ENCODE measurements at places on chromosomes 11 and 22.

DNA sequence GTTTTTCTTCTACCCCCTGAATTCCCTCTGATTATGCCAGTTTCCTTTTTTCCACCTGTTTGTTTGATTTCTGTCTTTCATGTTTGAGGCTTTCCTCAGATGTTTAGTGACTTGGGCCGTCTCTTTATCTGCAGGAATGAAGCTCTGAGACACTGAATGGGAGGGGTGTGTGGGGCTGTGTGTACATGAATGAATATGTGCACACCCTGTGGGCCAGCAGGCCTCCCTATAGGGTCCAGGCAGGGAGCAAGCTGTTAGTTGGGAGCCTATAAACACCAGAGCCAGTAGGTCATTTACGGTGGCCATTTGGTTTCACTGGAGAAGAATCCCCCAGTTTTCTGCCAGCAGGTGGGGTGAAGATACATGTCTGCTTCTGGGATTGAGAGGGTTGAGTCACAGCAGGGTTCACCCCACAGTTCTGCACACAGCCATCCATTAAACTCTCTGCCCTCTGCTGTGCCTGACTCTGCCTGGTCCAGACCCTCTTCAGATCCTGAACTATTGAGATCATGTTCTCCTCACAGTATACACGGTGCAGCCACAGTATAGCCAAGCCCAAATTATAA lies 34.8 kb downstream of the BARX2 start:
- no peak overlapping the region for H3K4me3 ChIP-seq
- no peaks in the 10 kb centered on the region for H3K4me1 ChIP-seq
- H3K36me3 ChIP-seq = no peaks in the 10 kb centered on the region

- H3K36me3 ChIP-seq = peaks cover 13% of the 10 kb centered on the region
- H3K4me3 ChIP-seq = peak within 1 kb of the TSS; percentile 95
- H3K4me1 ChIP-seq = peaks cover 28% of the 10 kb centered on the region
- H3K27ac ChIP-seq = peak within 1 kb of the TSS; percentile 93
- no peak for DNase-seq
Observed at GRCh38 chr11:68460741-68461574, at the start of gene PPP6R3. Gene PPP6R3 (plus strand): TSS chr11:68460752. CDS start chr11:68537665, 76,913 bp downstream.

DNA sequence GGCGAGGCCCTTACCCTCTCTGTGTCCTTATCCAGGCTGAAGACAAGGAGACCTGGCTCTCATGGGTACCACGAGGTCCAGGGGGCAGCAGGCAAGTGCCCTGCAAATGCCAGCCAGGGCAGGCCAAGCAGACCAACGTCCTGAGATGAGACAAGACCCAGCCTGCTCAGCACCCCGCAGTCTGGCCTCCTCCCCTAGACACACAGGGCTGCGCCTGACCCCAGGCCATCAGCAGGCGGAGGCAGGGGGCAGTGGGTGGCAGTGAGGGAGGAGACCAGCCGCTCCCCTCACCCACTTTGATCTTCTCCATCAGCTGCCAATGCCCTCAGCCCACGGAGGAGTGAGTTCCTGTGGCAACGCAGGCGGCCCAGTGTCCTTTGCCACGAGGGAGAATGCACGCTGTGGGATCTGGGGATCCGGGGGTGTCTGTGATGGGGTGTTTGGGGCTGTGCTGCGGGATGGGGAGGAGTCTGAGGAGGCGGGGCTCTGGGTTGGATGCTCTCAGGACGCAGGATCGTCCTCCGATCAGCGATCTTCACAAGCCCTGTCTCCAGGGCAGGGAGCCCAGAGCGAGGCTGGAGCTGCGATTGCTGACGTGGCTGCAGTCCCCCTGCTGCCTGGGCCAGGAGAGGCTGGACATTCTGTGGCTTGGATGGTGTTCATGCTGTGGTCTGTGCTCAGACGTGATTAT lies 30.5 kb upstream of the PPARA start:
- no peaks in the 10 kb centered on the region for H3K4me1 ChIP-seq
- no peak for DNase-seq
- H3K36me3 ChIP-seq = no peaks in the 10 kb centered on the region
- H3K27ac ChIP-seq = no peak overlapping the region

DNA sequence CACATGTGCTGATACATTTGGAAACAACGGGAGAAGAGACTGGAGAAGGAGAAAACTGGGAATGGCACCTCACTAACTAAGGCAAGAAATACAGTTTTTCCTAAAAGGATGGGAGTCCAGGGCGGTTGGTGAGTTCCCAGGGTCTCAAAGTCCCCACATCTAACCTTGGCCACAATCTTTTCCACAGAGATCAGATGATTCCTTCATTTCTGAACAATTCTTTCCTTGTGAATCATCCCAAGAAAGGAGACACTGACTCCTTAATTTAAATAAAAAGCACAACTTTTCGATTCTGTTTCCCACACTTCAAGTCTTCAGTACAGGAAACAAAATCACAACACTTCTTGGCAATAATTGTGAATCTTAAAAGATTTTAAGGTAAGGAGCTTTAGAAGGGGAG lies 384.7 kb downstream of the DCDC1 start:
- peaks cover 2% of the 10 kb centered on the region for H3K4me1 ChIP-seq
- H3K27ac ChIP-seq = no peak overlapping the region
- DNase-seq = no peak
- H3K27me3 ChIP-seq = no peaks in the 10 kb centered on the region
- no peaks in the 10 kb centered on the region for H3K36me3 ChIP-seq

- no peaks in the 10 kb centered on the region for H3K36me3 ChIP-seq
- no peak overlapping the region for H3K4me3 ChIP-seq
- H3K4me1 ChIP-seq = peaks cover 5% of the 10 kb centered on the region
- no peak overlapping the region for H3K27ac ChIP-seq
Observed at GRCh38 chr22:22712666-22713365, 68.4 kb downstream of the GGTLC2 start.

DNA sequence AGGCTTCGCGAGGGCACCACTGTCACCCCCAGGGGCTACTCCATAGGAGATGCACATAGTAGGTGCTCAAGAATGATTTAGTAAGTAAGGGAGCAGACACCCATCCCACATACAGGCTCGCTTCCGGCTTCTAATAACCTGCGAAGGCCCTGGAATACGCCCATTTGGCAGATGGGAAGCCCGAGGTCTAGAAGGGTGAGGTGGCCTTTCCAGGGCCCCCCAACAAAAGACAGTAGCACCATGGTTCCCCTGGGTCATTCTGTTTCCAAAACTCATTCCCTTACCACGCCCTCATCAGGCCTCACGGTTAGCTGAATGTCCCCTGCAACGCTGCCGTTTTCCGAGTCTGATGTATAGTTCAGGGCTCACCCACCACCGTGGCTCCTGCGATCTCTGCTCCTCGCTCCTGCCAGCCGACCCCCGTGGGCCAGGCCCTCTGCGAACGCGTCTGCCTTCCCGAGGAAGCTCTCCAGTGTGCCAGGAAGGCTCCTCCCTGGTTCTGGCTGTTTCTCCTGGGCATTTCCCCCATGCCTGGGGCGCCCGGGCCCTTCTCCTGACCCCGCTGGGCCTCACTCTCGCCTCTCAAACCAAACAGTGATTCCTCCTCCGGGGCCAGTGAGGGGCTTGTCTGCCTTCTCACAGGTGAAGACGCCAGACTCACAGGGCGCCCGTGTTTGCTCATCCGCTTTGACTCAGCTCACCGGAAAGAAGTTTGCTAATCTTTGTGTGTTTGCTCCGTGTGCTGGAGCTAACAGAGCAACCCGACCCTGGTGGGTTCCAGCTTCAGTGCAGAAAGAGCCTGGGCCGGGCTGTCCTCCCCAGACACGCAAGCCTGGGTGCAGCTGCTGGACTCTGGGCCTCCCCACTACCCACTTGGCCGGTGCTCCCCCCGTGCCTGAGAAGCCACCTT lies 86.6 kb downstream of the RTL6 start:
- H3K36me3 ChIP-seq = no peaks in the 10 kb centered on the region
- DNase-seq = no peak
- H3K27me3 ChIP-seq = peaks cover 7% of the 10 kb centered on the region
- H3K4me1 ChIP-seq = no peaks in the 10 kb centered on the region

DNA sequence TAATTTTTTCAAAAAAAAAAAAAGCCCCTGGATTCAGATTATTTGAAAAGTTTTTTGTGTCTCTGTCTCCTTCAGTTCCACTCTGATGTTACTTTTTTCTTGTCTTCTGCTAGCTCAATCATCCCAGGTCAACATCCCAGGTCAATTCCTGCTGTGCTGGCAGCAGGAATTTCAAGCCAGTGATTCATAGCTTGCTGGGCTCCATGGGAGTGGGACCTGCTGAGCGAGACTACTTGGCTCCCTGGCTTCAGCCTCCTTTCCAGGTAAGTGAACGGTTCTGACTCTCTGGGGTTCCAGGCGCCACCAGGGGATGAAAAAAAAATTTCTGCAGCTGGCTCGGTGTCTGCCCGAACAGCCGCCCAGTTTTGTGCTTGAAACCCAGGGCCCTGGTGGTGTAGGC lies 31.4 kb downstream of the PLAAT5 start:
- no peak for DNase-seq
- H3K36me3 ChIP-seq = no peaks in the 10 kb centered on the region
- peaks cover 15% of the 10 kb centered on the region for H3K27me3 ChIP-seq
- no peak overlapping the region for H3K4me3 ChIP-seq
- H3K27ac ChIP-seq = no peak overlapping the region
- no peaks in the 10 kb centered on the region for H3K4me1 ChIP-seq

- no peak overlapping the region for H3K4me3 ChIP-seq
- peaks cover 1% of the 10 kb centered on the region for H3K36me3 ChIP-seq
- no peaks in the 10 kb centered on the region for H3K27me3 ChIP-seq
- no peak for DNase-seq
- H3K4me1 ChIP-seq = no peaks in the 10 kb centered on the region
Observed at GRCh38 chr11:69386594-69387408, 92.8 kb downstream of the MYEOV start.

DNA sequence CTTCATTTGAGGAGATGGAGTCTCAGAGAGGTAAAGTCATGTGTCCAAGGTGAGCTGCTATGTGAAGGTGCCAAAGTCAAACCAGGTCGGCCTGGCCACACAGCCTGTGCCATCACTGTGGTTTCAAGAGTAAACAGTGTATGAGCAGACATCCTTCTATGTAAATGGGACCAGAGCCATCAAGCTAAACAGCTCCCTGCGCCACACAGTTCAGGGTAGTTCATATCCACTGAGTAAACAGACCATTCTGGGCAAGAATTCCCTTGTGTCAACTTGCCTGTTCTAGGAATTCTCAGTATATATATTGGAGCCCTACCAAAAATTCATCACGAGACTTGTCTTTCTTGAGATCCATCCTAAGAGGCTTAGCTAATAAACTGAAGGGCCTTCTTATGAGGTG lies 77.5 kb downstream of the AMOTL1 start:
- no peak overlapping the region for H3K4me3 ChIP-seq
- no peaks in the 10 kb centered on the region for H3K36me3 ChIP-seq
- no peaks in the 10 kb centered on the region for H3K4me1 ChIP-seq
- H3K27me3 ChIP-seq = peaks cover 3% of the 10 kb centered on the region
- H3K27ac ChIP-seq = no peak overlapping the region

GRCh38 chr11:69356703-69357457 lies 62.9 kb downstream of the MYEOV start:
- H3K27ac ChIP-seq = no peak overlapping the region
- peaks cover 2% of the 10 kb centered on the region for H3K27me3 ChIP-seq
- peaks cover 2% of the 10 kb centered on the region for H3K4me1 ChIP-seq
- H3K4me3 ChIP-seq = no peak overlapping the region
- H3K36me3 ChIP-seq = no peaks in the 10 kb centered on the region

- peaks cover 18% of the 10 kb centered on the region for H3K27me3 ChIP-seq
- H3K36me3 ChIP-seq = peaks cover 15% of the 10 kb centered on the region
- peak overlapping the region; percentile 70 for H3K4me3 ChIP-seq
- peak overlapping the region; percentile 53 for H3K27ac ChIP-seq
- peak; percentile 41 for DNase-seq
Observed at GRCh38 chr11:67389477-67389876, 2.3 kb upstream of the RAD9A start.

GRCh38 chr11:36019722-36020121 lies 75.9 kb downstream of the LDLRAD3 start:
- H3K36me3 ChIP-seq = no peaks in the 10 kb centered on the region
- peaks cover 4% of the 10 kb centered on the region for H3K27me3 ChIP-seq
- no peaks in the 10 kb centered on the region for H3K4me1 ChIP-seq

DNA sequence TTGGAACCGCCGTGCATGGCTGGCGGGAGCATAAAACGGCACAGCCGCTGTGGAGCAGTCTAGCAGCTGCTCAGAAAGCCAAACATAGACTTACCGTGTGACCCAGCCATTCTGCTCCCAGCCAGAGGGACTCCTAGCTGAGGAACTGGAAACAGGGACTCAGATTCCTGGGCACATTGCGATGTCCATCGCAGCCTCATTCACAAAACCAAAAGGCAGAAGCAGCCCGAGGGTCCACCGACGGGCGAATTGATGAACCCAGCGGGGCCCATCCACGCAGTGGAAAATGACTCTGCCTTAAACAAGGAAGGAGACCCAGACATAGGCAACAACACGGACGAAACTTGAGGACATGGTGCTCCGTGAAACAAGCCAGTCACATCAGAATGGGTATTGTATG lies 5.7 kb upstream of the MUC5B start:
- no peak overlapping the region for H3K27ac ChIP-seq
- H3K36me3 ChIP-seq = no peaks in the 10 kb centered on the region
- no peak for DNase-seq
- H3K4me1 ChIP-seq = no peaks in the 10 kb centered on the region
- no peak overlapping the region for H3K4me3 ChIP-seq

GRCh38 chr11:71339396-71339881 lies 87.1 kb upstream of the SHANK2 start:
- no peak for DNase-seq
- no peaks in the 10 kb centered on the region for H3K27me3 ChIP-seq
- H3K27ac ChIP-seq = no peak overlapping the region
- H3K4me3 ChIP-seq = no peak overlapping the region
- no peaks in the 10 kb centered on the region for H3K4me1 ChIP-seq
- H3K36me3 ChIP-seq = no peaks in the 10 kb centered on the region

- no peak overlapping the region for H3K4me3 ChIP-seq
- H3K27ac ChIP-seq = no peak overlapping the region
- DNase-seq = no peak
- H3K27me3 ChIP-seq = no peaks in the 10 kb centered on the region
Observed at GRCh38 chr11:39732001-39732400, 1727.5 kb downstream of the LRRC4C start.

DNA sequence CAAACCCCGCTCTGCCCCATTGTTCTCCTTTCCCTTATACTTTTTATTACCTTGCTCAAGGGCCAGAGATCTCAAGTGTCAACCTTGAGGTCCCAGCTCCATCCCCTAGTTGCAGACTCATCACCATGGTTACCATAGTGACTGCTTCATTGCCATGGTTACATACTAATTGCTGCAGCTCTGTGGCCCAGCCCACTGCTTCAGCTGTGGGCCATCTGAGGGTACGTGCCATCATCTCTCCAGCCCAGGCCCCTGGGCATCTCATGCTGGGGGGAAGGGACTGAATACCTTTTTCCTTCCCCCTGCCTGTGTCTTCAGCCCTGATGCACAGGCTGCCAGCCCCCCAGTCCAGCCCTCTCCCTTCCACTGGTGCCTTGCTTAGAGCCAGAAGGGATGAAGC lies 22.2 kb downstream of the TREH start:
- no peak for DNase-seq
- no peaks in the 10 kb centered on the region for H3K36me3 ChIP-seq
- peaks cover 9% of the 10 kb centered on the region for H3K4me1 ChIP-seq
- H3K4me3 ChIP-seq = no peak overlapping the region
- peaks cover 3% of the 10 kb centered on the region for H3K27me3 ChIP-seq

DNA sequence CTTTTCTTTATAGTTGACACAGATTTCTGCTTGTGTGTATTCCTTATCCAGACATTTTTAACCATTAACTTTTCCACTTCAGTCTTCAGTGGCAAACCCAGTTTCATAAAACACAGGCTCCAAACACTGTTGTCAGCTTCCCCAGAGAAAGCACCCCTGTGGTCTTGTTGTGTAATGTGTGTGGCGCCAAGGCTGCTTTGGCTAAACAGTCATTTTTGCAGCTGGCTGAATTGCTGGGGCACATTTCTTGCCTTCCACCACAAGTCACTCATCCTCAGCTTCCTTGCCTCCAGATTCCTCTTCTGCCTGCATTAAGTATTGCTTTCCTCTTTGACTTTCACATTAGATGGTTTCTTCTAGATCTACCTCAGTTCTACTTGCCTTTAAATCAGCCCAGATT lies 40.5 kb downstream of the ARHGAP1 start:
- no peak for DNase-seq
- H3K4me1 ChIP-seq = no peaks in the 10 kb centered on the region
- no peak overlapping the region for H3K27ac ChIP-seq
- peaks cover 53% of the 10 kb centered on the region for H3K36me3 ChIP-seq
